ENCODE measurements at places on chromosomes 2 and 18.

DNA sequence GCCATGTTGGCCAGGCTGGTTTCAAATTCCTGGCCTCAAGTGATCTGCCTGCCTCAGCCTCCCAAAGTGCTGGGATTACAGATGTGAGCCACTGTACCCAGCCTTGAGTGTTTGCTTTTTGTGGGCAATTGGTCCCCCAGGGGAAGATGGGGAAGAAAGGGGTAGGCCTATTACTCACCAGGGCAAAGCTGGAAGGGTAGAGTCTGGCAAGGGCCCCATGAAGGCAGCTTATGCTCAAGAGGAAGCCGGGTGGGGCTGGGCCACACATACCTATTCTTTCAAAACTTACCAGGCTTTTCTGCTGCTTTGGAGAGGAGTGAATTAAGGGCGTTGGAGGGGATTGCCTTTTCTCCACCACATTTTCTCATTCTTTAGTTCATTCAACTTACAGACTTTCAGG is 24.5 kb upstream of the CD28 start:
- no peak for DNase-seq

DNA sequence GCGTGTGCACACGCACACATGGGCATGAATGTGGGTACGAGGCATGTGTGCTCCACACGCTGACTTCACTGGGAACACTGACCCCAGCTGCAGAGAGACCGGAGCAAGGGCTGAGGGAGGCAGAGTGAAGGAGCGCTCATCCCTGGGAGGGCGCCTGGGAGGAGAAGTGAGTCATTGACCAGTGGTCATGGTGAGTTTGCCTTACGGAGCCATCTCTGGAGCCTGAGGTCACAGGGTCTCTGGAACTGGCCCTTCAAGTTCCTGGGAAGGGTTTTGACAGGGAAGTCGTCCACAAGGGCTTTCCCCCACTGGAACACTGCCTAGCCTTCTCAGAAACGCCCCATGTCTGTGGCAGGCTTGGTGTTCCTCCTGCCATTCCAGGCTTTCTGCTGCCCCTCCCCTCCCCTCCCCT is 14.3 kb upstream of the TMEM185B start:
- DNase-seq = no peak

GRCh38 chr2:54074606-54075341 is 40.6 kb upstream of the ACYP2 start:
- no peak for DNase-seq

- DNase-seq = no peak
Observed at GRCh38 chr2:60553495-60554073, at the start of gene BCL11A. Gene BCL11A, minus strand, starts transcription at chr2:60553654. Its CDS starts 384 bp downstream, at chr2:60553270.

DNA sequence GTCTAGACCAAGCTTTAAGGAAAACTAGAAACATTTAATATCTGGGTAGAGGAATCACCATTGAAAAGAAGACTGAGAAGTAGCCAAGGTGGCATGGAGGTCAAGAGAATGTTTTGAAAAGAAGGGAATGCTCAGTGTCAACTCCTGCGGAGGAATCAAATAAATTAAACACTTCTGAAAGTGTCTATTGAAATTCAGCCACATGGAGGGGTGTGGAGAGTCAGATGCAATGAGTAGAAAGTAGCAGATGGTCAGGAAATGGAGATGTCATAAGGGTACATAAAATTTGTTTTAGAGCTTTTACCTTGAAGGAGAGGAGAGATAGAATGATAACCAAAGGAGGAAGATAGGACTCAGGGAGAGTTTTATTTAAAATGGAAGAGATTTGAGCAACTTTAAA is 35.1 kb downstream of the NLRC4 start:
- DNase-seq = no peak

DNA sequence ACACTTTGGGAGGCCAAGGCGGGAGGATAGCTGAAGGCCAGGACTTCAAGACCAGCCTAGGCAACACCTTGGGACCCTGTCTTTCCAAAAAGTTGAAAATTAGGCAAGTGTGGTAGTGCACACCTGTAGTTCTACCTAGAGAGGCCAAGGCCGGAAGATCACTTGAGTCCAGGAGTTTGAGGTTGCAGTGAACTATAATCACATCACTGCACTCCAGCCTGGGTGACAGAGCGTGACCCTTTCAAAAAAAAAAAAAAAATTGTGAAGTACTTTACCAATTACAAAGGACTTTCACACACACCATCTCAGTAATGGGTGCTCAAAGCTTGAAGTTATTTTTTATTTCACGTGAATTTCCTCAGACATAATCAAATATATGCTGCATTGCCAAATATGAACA is 65.0 kb downstream of the ATAD2B start:
- DNase-seq = no peak

DNA sequence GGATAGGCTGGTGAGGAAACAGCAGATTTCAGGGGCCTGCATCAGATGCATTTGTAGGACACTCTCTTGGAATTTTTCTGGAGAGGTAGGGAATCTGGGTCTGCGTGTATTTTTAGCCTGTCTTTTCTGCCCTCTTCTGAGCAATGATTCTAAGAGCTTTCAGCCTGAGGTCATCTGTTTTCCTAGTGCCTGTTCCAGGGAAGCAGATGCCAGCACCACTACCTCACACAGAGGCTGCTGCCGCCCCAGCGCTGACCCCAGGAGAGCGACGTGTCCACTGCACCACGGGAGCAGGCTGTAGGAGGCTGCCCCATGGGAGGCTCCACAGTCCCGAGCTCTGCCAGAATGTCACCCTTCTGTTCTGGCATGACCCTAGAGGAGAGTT is 316.5 kb downstream of the CYP26B1 start:
- DNase-seq = peak; percentile 50

Data from AG09319 (cell line).